ENCODE measurements at places on chromosomes 5 and 9.
A peak's percentile ranks its signal among the peaks of the same experiment; 100 is the strongest.

DNA sequence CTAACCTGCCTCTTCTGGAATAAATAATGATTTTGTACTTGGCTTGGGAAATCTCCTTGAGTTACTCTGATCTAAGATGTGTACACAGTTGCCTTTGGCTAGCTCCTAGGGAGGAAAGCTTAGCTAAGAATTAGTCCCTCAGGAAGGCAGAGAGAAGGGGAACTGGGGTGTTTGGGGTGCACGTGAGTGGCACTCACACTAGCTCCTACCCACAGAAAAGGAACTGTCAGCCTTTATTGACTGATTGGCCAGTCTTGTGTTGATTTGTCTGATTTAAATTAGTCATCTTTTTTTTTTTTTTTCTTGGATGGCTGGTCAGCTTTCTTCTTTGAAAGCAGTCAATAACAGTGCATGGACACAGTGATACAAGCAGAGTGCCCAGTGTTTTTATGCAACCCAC is 107.7 kb downstream of the DMRT2 start:
- DNase-seq = no peak

- no peak for DNase-seq
These were observed 212.5 kb upstream of the IER5L start for GRCh38 chr9:129390541-129390940.

GRCh38 chr9:106799152-106799551 is 63.8 kb upstream of the ZNF462 start:
- DNase-seq = no peak

- DNase-seq = no peak
These were observed 321.5 kb downstream of the ENC1 start for GRCh38 chr5:74319076-74319475.

GRCh38 chr5:139710319-139711066 is 62.3 kb downstream of the CXXC5 start:
- peak; percentile 37 for DNase-seq

DNA sequence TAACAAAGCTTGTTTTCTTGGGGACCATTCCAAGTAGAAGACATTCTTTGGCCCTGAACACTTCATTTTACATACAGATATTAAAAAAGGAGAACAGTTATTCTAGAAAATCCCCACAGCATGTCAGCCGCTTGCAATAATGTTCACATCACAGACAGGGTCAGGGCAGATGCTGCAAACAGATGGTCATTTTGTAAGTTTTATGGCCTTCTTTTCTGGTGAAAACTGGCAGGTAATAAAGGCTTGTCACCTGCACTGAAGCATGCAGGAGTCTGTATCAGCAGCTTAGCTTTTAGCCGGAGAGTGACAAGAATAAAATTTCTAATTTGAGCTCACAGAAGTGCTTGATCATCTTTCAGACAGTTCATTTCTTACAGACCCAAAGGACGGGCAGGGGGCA is 220.9 kb upstream of the DAP start:
- DNase-seq = no peak

- peak; percentile 49 for DNase-seq
These were observed 519 bp downstream of the EXOC3 start for GRCh38 chr5:443239-444151.

DNA sequence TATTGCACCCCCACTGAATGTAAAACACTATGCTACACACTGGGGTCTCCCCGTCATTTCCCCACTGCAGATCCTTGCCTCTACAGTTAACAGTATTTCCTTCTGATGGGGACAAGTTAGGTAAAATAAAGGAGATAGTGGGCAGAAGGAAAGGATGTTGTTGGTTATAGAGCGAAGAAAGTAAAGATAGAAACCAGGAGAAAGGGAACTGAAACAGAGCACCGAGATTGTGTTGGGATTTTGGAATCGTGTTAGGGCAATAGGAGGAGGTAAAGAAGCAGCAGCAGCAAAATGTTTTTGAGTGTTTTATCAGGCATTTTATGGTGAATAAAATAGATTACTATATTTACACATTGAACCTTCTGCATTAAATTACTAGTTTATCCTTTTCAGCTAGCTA is 60.0 kb downstream of the PAM start:
- no peak for DNase-seq

- no peak for DNase-seq
These were observed 261.6 kb downstream of the BNC2 start for GRCh38 chr9:16608906-16609305.

DNA sequence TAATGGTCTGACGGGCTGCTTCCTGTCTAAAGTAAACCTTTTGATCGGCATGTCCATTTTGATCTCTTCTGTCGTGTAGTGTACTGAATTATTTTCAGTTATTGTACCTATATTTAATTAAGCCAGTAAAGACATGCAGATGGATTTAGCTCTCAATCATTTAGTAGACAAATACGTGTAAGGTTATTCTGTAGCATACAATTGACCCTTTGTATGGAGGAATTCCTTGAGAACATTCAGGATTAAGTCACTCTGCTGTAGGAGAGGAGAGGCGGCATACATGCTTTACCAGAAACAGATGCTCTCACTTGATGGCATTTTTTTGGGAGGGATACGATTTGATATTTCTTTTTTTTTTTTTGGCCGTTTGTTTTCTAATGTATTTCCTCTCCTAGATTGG is 141.0 kb downstream of the PBX3 start:
- DNase-seq = no peak

- peak; percentile 12 for DNase-seq
These were observed 78.8 kb downstream of the GNA14 start for GRCh38 chr9:77569335-77569734.

- DNase-seq = no peak
These were observed 122.0 kb upstream of the STC2 start for GRCh38 chr5:173450188-173450587.

DNA sequence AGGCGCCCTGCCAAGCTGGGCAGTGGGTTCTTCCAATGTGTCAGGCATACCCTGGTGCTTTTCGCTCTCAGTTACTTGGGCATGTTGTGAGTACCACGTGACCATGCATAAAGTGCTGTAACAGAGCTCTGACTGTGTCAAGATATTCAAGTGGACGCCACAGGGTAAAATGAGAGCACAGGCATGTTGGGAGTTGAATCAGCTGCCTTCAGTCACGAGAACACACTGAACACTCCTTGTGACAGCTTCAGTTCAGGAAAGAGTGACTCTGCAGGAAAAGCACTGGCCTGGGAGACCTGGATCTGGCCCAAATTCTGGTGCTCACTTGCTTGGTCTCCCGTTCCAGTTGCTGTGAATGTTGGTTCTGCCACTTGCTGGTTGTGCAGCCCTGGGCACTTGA is 5.1 kb downstream of the MLANA start:
- no peak for DNase-seq

- peak; percentile 24 for DNase-seq
These were observed 165.0 kb upstream of the ZNF462 start for GRCh38 chr9:106697750-106698502.

GRCh38 chr5:94501365-94501764 is 117.0 kb downstream of the KIAA0825 start:
- no peak for DNase-seq

- DNase-seq = no peak
These were observed 420.2 kb downstream of the AGTPBP1 start for GRCh38 chr9:85321561-85321960.

GRCh38 chr9:74683322-74683721 is 186.2 kb downstream of the RORB start:
- no peak for DNase-seq

DNA sequence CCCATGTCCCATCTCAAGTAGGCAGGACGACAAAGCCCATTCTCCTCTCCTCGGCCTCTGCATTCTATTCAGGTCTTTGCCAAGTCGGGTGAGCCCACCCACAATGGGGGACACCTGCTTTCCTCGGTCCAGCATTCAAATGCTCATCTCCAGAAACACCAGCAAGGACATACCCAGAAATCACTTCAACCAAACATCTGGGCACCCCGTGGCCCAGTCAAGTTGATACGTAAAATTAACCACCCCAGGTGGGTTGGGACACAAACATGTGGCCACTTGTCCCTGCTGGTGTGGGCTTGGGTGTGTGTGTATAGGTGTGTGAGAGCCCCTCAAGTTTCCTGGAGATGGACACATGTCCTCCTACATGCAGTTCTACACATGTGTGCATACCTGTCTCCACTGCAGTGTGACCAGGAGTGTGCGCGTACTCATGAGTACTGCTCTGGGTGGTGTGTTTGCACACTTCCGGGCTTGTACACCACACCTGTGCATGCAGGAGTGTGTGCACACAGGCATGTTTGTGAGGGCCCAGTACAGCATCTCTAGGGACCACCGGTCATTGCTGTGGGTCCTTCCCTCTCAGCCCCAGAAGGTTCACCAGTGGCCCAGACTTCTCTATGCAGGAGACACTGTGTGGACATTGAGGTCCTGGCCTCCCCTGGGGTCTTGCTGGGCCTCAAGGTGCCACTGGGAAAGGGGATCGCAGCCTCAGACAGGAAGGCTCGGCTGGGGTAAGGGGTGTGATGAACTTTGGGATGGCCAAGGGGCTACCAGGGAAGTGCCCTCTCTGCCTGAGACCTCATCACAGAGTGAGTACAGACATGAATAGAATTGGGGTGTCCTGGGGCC is 35.4 kb upstream of the RXRA start:
- no peak for DNase-seq

DNA sequence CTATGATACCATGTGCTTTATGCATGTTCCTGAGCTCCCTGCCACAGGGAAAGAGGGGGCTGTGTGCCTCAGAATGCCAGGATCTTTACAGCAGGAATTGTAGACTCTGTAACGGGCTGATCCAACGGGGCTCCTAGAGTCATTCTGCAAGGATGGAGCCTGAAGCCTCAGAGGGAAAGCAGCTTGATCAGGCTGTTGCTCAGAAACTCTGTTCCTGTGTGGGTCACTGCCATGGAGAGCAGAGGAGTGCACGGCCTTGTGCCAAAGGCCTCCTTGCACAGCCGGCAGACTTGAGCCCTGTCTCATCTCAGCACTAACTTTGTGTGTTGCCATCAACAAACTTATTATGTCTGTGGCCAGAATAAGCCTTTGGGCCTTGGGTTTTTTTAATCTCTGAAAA is 51.8 kb downstream of the AMBP start:
- DNase-seq = no peak

DNA sequence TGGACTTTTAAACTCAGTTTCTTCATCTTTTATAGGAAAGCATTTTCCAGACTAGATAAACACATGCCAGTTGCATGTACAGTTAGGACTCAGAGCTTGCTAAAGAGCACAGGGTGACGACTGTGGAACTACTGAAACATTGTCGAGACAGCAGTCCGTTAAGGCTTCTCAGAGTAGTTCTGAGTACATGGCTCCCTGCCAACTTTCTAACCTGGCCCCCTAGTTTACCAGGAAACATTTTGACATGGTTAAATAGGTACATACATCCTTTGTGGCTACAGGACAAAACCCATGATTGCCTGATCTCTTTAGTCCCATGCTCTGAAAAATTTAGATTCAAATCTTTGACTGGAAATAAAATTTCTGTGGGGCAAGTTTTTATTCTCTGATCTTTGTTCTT is 129.7 kb downstream of the SLF1 start:
- DNase-seq = no peak

GRCh38 chr9:19232823-19233194 is 2.3 kb downstream of the DENND4C start:
- no peak for DNase-seq

DNA sequence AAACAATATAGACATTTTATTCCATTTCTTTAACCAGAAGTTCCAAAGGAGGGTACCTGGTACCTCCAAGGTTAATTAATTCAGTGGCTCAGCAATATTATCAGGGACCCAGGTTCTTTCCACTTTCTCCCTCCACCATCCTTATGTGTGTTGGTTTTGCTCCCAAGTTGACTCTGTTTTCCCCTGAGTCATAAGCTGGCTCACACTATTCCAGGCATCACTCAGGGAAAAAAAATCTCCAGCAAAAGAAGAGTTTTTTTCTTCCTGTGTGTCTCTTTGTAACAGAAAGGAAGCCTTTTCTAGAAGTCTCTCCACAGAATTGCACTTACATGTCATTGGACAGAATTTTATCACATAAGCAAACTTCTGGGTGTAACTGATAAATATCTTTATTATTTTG is 31.2 kb upstream of the GALNT10 start:
- no peak for DNase-seq

GRCh38 chr5:141757402-141757801 is 75.4 kb upstream of the ARAP3 start:
- DNase-seq = peak; percentile 50

DNA sequence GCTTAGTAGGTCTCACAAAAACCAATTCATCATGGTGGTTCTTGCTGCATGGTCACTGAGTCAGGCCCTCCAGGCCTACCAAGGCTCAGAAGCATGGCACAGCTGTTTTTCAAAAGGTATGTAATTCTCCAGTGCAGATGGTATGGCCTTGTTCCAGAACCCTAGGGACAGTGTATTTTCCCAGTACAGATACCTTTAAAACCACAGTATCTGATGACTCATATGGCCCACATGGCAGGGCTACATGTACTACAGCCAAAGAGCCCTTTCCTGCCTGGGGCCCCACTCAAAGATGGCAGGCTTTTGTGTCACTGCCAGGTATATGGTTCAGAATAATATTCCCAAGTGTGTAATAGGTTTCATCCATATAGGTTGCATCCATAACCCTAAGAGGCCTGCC is 16.5 kb downstream of the CSF2 start:
- no peak for DNase-seq

DNA sequence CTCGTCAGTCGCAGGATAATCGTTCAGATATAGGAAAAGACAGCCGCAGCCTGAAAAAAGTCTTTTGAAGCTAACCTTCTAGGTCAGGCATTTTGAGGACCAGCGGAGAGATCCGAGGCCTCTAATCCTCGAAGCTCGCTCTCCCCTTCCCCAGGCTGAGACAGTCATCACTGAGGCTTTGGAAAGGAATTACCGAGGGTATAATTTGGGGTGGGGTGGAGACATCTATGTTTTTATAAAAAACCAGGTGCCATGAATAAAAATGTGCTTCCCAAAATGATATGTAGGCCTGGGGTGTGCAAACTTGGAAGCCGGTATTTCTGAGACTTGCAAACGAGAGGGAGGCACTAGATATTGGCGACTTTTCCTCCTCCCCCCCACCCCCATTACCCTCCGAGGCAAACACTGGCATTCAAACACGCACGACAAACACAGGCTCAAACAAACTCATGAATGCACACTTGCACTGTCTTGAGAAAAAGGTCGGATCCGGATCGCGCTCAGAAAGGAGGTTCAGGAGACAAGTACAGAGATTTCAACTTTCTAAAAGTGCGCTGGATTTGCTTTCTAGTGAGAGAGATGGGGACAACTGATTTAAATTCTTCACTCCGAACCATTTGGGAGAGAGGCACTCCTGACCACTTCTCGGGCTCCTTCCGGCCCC is 935 bp upstream of the MSX2 start:
- no peak for DNase-seq

- no peak for DNase-seq
These were observed 30.3 kb downstream of the MELK start for GRCh38 chr9:36603006-36603405.
